SK-N-SH treated with all-trans-retinoic acid at 6 μM for 48 hours (cell line): ENCODE measurements at places on chromosomes 16 and 17.

- ATAC-seq: peak; percentile 13
These were observed 10.6 kb upstream of the DUS1L start for GRCh38 chr17:82076018-82076784.

GRCh38 chr17:35373984-35374765 is 754 bp upstream of the SLFN11 start:
- peak; percentile 80 for ATAC-seq

DNA sequence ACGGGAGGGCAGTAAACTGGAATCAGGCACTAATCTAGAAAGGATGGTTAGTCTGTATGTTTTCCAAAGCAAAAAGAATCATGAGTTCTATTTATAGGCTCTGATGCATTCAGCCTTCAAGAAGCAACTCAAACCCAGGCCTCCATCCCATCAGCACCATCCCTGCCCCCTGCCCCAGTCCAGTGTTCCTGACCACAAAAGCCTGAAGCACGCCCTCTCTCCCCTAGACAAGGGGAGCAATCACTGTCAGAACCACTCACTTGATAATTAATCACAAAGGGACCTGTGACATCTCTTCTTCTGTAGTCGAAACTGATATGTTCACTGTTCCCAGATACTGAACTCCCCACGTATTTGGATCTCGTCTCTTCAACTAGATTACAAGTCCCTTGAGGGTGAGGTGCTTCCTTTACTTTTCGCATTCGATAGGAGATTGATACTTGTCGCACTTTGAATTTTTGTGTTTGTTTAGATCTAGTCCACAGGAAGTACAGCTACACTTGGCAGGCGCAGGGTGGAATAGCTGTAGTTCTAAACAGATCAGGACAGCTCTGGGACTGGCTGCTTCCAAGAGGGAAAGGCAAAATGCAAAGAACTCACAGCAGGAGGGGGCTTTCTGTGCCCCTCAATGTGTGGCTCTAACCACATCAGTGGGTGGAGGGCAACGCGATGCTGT is 36.4 kb upstream of the CCDC182 start:
- ATAC-seq: peak; percentile 10; the same call in 1 of the 3 replicates

DNA sequence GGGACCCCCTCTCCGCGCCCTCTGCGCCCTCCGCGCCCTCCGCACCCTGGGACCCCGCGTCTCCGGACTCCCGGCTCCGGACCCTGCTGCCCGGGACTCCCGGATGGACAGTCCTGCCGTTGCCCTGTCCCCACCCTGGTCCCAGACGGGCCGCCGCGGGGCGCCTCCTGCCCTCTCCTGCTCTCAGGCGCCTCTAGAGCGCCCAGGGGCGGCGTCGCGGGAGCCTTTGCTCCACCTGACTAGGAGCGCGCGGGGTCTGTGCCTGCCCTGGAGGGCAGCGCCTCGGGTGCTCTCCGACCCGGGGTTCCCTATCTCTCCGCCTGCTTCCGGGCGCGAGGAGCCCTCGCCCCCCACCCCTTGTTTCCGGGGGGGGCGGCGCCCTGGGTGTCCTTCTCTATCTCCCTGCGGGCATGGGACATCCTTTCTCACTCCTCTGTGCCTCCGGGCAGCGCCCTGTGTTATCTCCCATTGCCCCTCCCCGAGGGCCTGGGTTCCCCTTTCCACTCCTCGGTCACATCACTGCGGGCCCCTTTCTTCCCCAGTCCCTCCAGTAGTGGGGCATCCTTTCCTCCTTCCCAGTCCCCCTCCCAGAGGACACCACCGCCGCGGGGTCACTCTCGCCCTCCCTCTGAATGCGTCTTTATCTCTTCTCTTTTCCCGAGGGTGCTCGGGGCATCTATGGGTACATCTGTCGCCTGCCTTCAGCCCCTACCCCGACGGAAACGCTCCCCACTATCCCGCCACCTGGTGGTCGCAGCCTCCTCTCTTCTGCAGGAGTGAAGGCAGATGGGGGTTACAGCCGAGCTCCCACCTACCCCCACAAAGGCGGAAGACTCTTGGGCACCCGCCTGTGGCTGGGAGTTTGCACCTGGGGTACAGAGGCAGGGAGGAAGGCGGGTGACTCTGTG is 875 bp downstream of the PRKCB start:
- ATAC-seq: peak; percentile 28; the same call in 2 of the 3 replicates

- ATAC-seq: no peak
These were observed 19.9 kb downstream of the ZNF200 start for GRCh38 chr16:3214904-3215600.

DNA sequence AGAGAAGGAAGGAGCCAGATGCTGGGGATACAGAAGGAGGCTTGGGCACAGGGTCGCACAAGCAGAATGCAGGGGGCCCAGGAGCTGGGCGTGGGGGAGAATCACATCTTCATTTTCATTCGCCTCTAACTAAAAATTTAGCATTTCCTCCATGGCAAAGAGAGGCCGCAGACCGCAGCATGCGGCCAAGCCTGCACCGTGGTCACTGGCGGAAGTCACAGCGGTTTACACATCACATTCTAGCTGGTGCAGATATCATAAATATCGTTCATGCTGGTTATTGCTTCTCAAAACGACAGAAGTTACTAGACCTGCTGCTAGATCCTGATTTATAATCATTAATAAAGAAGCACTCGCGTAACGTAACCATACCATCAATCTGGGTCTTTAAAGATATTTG is 162.0 kb downstream of the NTN1 start:
- ATAC-seq: no peak

- no peak for ATAC-seq
These were observed 6.3 kb upstream of the CEP131 start for GRCh38 chr17:81228834-81229665.

GRCh38 chr17:78925234-78925633 is at the start of gene TIMP2:
TIMP2 (minus strand) TSS chr17:78925387; CDS start chr17:78925088, 299 bp downstream.
- ATAC-seq: peak; percentile 71

DNA sequence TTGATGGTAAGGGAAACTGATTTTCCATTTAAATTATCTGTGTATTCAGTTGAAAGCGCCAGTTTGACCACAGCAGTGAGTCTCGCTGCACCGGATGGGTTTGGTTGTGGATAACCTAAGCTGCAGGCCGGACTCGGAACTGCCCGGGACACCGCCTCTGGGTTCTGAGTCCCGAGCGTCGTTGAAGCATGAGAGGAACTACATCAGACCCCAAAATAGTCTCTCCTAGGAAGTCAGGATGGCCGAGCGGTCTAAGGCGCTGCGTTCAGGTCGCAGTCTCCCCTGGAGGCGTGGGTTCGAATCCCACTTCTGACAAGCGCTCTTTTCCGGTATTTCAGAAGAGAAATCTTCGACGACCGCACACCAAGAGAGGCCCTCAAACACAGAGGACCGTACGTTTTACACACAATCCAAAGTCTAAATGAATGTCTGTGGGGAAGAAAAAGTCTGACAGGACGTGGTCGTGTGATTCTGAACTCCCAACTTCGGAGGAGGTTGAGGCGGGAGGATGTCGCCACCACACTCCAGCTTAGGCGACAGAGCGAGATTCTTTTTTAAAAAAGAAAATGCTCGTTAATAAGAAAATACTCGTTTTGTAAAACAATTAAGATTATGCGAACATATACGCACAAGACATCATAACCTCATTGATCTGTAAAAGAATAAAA is 15.4 kb upstream of the PLLP start:
- ATAC-seq: peak; percentile 86

- no peak for ATAC-seq
These were observed 8.5 kb downstream of the MLLT6 start for GRCh38 chr17:38713456-38714075.

DNA sequence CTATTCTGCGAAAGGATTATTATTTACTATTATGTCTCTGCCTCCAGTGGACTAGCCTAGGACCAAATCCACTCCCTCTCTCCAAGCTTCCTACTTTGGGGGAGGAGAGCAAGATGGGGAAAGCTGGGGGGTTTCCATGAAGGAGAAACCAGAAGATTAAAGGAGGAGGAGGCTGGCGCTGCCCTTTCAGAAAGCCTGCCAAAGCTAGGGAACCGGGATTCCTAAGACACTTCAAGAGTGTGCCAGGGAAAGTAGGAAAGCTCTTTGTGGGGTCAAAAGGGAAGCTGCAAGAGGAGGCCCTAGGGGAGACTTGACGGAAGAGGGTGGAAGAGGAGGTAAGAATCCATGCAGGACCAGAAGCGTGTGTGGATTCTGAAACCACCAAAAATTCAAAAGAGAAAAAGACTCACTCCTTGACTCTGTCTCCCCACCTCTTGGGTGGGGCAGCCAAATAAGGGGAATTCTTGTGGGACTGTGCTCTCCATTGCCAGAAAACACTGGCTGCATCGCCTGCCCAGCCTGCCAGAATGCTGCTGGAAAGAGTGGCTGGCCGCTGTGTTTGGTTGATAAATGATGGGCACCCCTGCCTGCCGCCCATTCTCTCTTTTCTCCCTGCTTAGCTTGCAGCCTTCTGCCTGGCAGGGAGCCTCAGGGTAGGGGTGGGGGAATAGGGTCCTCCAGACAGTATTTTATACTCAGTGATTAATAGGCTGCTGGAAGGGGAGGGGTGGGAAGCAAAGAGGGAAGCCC is 11.8 kb upstream of the KAT7 start:
- no peak for ATAC-seq

- ATAC-seq: peak; percentile 5; the same call in 2 of the 3 replicates
These were observed 26.1 kb upstream of the HOXB13 start for GRCh38 chr17:48754500-48755261.

- ATAC-seq: no peak
These were observed 17.9 kb downstream of the CMC2 start for GRCh38 chr16:80988756-80989155.
